ENCODE measurements at places on chromosomes 11 and 22.

DNA sequence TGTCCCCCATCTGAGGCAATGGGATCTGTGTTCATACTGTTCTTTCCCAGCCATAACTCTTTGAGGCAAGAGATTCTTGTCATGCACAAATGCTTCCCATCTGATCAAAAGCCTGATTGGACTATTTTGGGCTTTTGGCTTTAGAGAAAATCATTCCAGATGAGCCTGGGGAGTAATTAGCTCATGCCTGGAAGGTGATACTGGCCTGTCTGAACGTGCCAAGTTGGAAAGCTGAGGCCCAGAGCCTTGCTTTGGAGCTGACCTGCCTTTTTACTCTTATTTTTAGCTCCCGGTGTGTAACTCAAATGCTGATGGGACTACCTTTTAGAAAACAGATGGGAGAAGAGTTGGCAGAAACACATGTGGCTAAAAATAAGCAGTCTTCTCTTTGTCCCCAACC lies 105.0 kb downstream of the DBX1 start:
- DNase-seq, result no peak

- DNase-seq, result no peak
Measured at GRCh38 chr22:38707346-38707745, 1.6 kb downstream of the GTPBP1 start.

DNA sequence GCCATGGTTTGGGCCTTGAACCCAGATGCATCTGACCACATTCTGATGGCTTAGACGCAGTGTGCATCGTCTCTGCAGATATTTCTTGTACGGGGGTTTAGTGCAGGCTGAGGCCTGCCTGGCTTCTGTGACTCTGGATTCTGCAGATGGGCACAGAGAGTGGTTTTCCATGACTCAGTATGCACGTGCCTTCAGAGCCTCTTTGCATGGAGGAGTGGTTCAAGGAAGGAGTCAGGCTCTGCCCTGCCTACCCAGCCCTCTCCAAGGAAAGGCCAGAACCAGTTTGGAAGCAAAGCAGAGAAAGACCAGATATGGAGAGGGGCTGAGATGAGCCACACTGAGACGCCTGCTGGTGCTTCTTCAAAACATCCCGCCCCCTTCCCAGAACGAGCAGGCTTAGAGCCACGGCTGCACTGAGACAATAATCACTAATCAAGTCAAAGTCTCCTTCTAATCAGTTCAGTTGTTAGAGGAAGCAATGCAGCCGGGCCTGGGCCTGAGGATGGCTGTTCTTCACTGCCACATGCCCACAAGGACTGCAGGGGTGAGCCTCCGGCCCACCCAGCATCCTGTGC lies 308.9 kb downstream of the NXPE2 start:
- DNase-seq, result no peak

- no peak for DNase-seq
Measured at GRCh38 chr11:74952752-74953151, 3.7 kb downstream of the SPCS2 start.

DNA sequence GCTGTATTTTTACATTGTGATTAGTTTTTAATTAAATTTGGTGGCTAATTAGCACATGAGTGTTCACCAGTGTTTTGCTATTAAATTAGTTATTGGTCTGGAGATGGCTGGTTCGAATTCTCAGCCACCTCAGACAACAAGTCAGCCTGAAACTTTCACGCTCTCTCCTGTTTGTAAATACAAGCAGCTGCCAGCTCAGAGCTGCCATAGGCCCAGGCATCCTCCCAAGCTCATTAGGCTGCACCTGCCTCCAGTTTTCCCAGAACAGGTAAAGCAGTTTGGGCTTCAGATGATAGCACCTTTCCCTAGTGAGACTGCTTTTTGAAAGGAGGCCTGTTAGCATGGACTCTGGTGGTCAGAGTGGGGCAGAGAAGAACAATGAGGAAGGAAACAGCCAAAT lies 156.8 kb downstream of the NAV2 start:
- no peak for DNase-seq

DNA sequence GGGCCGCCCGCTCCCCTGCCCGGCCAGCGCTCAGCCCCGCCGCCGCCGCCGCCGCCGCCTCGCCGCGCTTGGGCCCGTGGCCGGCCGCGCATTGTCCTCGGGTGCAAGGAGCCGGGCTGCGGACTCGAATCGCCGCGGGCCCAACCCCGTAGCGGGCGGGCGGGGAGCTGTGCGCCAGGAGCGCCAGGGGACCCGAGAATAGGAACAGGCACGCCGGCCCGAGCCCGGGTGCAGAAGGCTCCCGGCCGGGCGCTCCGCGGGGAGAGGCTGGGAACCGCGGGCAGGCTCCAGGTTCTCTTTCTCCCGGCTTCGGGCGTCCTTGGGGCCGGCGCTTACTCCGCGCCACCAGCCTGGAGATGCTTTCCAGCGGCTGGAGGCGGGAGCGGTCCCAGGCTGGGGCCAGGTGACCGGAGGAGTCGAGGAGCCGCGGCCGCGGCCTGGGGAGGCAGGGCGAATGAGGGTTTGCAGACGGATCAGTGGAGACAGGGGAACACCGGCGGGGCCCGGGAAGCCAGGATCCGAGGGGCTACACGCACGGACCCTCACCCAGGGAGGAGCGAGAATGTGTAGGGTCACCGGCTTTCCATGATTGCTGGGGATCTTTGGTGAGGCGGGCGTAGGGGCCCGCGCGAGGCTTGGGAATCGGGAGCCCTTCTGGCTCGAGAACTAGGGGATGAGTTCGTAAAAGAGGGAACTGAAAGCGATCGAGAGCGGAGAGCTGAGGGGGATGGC lies 726 bp downstream of the PKNOX2 start:
- DNase-seq, result no peak

- DNase-seq, result no peak
Measured at GRCh38 chr11:114053406-114053805, 6.1 kb upstream of the ZBTB16 start.

GRCh38 chr11:6526411-6527135 lies 29.5 kb downstream of the DNHD1 start:
- no peak for DNase-seq

DNA sequence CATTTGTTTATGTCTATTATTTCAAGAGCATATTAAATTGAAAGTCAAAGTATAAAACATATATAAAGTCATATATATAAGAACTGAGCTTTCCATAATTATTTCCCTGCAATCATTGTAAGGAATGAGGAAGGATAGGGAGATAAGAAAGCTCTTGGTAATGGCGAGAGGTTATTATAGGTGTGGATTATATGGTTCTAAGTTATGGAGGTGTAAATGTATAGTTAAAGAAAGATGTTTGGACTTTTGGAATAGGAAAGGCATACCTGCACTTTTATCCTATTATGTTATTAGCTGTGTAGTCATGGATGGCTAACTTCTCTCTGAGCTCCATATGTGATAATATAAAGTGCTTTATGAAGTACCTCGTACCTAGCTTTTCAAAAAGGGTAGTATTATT lies 127.6 kb downstream of the LUZP2 start:
- DNase-seq, result no peak

GRCh38 chr11:8671651-8672062 lies 10.8 kb downstream of the TRIM66 start:
- no peak for DNase-seq

GRCh38 chr22:37526376-37526775 lies 7.2 kb upstream of the CARD10 start:
- peak; percentile 71 for DNase-seq

DNA sequence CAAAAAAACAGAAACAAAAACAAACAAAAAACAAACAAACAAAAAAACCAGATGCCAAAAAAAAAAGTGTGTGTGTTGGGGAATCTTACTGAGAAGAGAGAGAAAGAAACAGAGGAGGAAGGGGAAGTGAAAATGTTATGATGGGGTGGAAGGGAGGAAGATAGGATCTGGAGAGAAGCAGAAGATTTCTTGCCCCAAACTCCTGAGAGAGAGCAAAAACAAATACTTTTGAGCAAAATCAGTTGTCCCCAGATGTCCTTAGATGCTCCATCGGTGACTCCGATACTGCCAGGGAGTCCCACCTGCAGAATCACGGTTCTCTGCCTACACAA lies 19.9 kb upstream of the GRAMD1B start:
- no peak for DNase-seq

DNA sequence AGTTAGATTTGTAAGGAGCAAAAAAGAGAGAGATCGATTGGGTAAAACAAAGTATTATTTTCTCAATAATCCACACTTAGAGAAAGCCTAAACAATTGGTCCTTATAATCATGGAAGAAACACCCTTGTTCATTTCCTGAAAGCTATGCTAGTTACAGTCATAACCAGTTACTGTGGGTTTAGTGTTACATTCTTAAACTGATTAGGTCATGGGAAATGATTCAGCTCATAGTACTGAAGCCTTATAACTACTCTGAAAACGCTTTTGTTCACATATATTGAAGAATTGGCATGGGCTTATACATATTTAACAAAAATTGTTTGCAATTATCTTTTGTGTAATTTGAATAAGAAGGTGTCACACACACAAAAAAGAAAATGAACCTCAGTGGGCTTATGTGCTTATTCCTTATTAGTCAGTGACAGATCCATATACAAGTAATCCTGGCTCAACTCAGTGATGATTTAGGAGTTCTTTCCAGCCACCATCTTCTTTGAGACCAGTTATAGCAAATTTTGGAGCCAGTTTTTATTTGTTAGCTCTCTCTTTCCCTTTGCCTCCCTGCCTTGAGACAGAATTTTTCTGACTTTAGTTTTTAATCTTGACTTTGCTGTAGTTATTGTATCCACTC lies 198.5 kb upstream of the CTSC start:
- no peak for DNase-seq

GRCh38 chr22:17955590-17956379 lies 68.6 kb downstream of the MICAL3 start:
- DNase-seq, result no peak

DNA sequence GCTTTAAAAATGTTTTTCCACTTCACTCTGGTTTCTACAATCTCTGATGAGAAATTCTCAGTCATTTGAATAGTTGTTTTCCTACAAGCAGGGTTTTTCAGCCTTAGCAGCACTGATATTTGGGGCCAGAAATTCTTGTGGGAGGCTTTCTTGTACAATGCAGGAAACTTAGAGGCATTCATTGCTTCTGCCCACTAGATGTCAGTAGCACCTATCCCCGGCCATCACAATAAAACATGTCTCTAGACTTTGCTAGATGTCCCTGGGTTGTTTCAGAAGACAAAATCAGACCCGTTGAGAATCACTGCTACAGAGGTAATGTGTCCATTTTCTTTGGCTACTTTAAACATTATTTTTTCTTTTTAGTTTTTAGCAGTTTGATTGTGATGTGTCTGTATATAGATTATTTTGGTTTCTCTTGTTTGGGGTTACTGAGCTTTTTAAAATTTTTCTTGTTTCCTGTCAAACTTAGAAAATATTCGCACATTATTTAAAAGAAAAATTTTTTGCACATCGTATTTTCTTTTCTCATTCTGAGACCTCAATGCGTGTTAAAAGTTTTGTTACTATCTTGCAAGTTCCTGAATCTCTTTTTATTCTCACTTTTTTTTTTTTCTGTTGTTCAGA lies 60.8 kb upstream of the CCDC179 start:
- peak; percentile 1 for DNase-seq

GRCh38 chr11:72333661-72334060 lies 89.7 kb upstream of the PHOX2A start:
- no peak for DNase-seq

All from T1000 (cell line).